Activated effector memory CD4-positive, alpha-beta T cell treated with Interleukin-2 at 50 U/mL for 16 hours (primary cell): ENCODE measurements at places on chromosomes 16 and 17.

DNA sequence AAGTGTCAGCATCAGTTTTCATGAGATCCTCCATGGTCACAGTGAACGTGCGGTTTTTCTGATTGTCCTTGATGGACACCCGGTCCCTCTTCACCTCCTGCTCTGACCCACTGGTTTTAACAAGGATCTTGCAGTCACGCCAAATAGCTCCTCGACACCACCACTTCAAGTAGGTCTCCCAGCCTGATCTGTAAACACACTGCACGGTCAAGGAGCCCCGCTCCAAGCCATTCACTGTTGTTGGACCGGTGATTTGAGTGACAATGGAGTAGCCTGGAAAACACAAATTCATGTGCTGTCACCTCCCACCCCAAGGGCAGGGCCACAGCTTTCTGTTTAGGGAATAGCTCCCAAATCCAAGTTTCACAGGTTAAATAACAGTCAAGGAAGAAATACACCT lies 8.2 kb downstream of the CD300LF start:
- DNase-seq = no peak

GRCh38 chr17:79002291-79002690 lies 7.3 kb downstream of the CANT1 start:
- no peak for DNase-seq

GRCh38 chr17:17723354-17724261 lies 42.4 kb downstream of the RAI1 start:
- no peak for DNase-seq

- DNase-seq = peak; percentile 46
These were observed 685 bp downstream of the PAQR4 start for GRCh38 chr16:2969545-2970521.

DNA sequence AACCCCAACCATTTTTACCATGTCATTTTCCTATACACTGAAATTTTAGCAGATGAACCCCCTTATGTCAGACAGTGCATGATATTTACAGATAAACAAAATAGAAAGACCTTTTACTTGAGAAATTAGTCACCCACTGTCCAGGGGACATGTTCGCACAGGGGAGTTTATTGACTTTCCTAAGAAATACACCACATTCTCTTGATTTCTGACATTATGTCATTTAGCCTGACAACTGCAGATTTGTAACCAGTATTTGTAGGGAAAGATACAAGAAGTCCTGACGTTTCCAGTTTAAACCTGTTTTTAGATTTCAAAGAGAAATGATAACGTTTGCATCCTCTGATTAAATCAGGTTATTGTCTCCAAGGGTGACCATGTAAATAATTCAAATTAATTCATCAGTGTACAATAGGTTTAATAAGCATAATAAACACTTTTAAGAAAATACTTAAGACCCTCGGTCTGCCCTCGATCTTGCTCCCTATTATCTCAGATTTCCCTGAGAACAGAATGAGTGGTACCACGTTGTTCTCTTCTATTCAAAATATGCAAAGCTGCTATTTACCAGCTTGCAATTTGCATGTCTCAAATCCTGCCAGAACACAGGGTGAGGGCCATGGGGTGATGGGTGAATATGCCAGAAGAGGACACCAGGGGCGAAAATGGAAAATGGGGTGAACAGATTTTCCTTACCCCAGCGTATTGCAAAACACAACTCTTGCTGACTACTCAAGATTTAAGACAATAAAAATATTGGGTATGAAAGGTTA lies 2.1 kb upstream of the LYRM9 start:
- DNase-seq = no peak
